ENCODE measurements at places on chromosomes 5 and 9.

- peak; percentile 74 for DNase-seq
Observed at GRCh38 chr5:1344975-1345838, at the start of gene CLPTM1L. CLPTM1L (minus strand) TSS chr5:1345099; CDS start chr5:1344841, 258 bp downstream.

GRCh38 chr9:130975932-130976841 is 32.8 kb upstream of the LAMC3 start:
- DNase-seq, result no peak

- no peak for DNase-seq
Observed at GRCh38 chr5:54243483-54244080, 66.8 kb downstream of the ARL15 start.

DNA sequence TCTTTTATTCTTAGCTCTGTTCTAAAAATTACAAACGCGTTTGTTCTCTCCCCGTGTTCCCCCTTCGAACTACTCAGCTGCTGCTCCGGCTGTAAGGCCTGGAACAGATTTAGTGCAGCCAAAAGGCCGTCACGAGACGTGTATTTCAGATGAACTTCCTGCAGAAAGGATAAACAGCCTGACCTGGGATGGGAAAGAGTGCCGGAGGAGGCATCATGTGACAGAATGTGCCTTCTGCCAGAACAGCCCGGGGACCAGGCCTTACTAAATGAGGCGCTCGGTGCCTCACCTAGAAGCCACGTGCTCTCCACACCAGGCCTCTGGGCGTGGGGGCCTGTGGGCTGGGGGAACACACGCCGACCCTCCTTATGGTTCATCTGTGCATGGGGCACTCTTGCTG is 94.7 kb downstream of the PPARGC1B start:
- DNase-seq, result no peak

DNA sequence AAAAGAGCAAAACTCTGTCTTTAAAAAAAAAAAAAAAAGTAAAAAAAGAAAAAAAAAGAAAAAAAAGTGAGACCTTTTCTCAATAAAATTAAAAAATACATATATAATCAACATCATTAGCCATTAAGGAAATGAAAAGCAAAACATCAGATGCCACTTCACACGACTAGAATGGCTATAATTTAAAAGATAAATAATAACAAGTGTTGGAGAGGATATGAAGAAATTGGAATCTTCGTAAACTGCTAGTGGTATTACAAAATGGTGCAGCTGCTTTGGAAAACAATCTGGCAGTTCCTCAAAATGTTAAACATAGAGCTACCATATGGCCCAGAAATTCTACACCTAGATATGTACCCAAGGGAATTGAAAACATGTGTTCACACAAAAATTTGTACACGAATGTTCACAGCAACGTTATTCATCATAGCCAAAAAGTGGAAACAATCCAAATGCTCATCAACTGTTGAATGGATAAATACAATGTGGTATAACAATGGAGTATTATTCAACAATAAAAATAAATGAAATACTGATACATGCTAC is 45.3 kb upstream of the SIL1 start:
- no peak for DNase-seq

DNA sequence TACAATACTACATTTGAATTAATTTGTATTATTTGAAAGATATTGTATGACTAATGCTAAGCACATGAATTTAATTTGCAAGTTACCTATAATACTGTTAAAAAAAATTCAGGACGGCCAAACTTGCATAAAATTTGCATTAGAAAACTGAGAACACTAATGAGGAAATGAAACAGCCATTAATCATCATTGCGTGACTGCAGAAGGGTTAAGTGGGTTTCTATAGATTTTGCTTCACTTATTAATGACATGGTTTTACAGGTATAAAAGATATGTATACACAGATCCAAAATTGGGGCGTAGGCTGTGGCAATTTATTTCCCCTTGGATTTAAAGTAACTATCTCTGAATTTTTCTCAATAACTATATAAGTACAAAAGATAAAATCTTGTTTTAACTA is 882.6 kb downstream of the PTPRD start:
- DNase-seq, result no peak

- no peak for DNase-seq
Observed at GRCh38 chr5:92885950-92886349, 695.1 kb downstream of the NR2F1-AS1 start.

- DNase-seq, result no peak
Observed at GRCh38 chr9:93301911-93302541, 118.1 kb downstream of the WNK2 start.

DNA sequence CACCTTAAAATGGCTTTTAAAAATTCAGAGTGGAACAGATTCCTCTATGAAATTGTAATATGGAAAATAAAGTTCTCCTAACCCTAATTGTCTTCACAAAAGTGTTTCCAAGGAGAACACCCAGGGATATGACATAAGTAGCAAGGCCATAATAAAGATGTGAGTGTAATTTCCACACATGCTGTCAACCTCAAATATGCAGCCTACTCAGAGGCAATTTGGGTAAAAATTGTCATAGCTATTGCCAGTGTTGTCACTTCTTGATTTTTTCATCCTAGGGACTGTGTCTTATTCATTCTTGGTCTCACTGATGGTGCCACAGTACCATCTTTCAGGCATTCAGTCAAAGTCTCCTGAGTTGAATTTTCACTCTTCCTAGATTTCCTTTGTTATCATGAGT is 100.3 kb downstream of the PPP2R2B start:
- DNase-seq, result no peak

DNA sequence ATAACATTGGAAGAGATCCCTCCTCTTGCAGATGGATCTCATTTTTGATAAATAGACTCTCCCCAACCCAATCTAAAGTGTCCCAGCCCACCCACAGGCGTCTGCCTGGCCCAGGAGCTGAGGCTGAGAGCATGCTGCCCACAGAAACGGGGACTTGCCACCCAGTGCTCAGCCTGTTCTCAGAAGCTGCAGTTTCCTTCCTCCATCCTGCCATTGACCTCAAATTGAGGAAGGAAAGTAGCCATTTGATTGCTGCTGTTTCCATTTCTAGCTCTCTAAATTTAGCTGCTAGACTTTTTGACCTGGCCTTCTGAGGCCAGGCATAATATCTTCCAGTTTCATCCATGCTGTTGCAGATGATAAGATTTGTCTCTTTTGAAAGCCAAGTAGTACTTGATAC is 31.1 kb upstream of the FRMD3 start:
- DNase-seq, result no peak

GRCh38 chr9:131799177-131799823 is 59.4 kb upstream of the RAPGEF1 start:
- no peak for DNase-seq

DNA sequence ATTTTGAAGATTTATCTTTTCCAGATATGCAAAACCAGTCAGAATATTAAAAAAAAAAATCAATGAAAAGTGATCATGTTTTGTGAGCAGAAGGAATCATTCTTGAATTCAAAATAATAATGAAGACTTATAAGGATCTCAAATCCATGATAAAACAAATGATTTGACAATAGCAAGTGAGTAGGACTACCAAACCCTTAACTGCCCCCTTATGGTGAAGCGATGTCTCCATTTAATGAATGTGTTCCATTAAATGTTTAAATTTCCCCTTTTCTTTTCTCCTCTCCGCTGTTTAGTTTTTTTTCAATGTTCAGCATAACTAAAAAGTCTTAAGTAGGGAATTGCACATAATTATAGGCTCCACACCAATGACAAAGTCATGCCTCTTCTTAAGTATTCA is 12.2 kb upstream of the MARCHF3 start:
- DNase-seq, result no peak

DNA sequence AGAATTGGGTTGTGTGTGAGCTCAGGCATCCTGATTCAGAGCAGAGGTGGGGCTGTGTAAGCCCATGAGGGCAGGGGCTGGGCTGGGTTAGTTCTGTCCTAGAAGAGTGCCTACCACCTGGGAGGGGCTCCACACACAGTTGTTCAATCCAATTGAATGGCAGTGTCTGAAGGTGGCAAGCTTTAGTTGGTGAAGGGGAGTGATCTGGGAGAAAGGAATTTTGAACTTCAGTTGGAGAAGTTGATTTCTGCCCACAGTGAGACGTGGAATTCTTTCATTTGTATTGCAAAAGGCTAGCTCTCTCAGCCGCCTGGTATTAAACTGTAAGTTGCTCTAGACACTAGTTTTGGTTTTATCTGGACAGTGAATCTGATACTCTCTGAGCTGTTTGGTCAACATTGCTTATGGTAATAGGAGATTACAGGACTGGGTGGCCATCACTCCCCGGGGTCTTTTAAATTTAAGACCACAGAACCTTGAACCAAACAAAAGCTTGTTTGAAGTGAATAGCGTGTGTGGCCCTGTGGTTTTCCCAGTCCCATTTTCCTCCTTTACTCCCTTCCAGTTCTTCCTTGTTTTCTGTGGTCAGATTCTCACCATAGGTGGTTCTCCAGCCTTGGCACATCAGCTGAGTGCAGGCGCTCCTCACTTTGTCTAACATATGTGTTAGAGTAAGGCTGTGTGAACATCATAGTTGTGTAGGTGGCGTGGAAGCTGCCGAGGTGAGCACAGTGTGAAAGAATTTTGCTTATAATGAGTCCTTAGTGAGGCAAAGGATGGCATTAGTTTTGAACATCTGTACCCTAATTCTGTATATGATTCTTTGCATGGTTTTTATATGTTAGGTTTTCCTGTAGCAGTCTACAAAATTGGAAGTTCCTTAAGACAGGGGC is 78.0 kb downstream of the ARHGAP26 start:
- DNase-seq, result no peak

Data from stimulated activated CD8-positive, alpha-beta memory T cell treated with anti-CD3 and anti-CD28 coated beads, Interleukin-4, amount 100 ng/mL, for 1 hour (primary cell).